Fibroblast of skin of left biceps (primary cell): ENCODE measurements at places on chromosomes 7 and 10.
A peak's percentile ranks its signal among the peaks of the same experiment; 100 is the strongest.

DNA sequence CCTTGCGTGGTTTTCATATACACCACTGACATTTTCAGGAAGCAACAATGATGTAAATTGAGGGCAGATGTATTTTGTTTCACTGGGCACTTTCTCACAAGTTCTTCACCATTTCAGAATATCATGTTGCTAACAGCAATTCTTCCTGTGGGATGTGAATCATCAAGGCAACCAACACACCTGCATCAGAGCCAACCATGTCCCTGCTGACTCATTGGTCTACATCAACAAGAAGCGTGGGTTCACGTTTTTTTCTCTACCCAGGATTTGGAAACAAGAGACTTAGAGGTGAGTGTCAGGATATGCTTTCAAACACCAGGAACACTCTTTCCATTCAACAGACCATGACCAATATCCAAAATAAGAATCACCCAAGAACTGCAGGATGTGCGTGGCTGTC, 203.9 kb downstream of the TEX36 start:
- no peak for DNase-seq

- no peak for DNase-seq
These were observed 127.3 kb downstream of the MBL2 start for GRCh38 chr10:52645187-52645758.

DNA sequence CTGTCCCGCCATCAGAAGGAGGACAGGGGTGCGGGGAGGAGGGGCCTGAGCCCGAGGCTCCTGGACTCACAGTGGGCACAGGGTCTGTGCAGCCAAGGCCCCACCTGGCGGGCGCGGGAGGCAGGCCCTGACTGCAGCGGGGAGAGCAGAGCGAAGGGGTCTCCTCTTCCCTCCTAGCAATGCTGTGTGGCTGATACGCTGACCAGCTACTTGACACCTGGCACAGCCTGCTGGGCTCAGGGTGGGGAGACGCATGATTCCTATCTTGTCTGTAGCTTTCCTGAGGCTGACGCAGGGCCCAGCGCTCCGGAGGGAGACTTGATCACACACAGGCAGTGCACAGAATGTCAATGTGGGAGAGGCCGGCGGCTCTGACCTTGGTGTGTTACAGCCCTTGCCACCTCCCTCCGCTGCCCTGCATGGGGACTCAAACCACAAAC, 174.9 kb downstream of the ELFN1 start:
- no peak for DNase-seq

- no peak for DNase-seq
These were observed 142.2 kb upstream of the AKR1E2 start for GRCh38 chr10:4683838-4684237.

GRCh38 chr10:129968853-129969183, 4.7 kb upstream of the EBF3 start:
- no peak for DNase-seq

DNA sequence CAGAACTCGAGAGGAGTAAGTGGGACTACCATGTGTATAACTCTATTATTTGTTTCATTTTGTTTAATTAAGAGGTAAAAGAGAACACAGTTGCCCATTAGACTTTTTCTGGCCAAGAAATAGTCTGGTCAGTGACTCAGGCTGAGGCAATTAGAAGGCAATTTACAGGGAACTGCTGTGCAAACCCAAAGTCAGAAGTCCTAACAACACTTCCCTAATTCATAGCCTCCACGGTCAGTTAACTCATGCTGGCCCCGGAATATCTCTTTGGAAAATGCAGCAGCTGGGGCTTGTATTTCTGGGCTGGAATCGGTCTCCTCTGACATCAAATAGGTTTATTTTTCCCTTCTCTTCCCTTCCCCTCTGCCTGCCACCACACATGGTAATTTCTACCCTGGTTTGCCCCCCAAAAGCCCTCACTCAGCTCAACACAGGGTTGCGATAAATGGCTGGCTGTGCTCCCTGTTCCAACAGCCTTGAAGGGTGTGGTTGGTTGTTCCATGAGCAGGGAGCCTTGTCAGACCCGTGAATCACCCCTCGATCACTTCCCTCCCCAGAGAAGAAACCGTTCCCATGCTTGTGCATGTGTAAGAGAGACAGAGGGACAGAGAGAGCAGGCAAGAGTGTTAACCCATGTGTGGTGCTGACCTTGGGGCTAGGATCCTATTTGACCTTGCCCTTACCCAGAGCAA, 5.3 kb downstream of the SH3PXD2A start:
- DNase-seq = no peak

GRCh38 chr10:95500649-95501048, 60.5 kb downstream of the SORBS1 start:
- no peak for DNase-seq

DNA sequence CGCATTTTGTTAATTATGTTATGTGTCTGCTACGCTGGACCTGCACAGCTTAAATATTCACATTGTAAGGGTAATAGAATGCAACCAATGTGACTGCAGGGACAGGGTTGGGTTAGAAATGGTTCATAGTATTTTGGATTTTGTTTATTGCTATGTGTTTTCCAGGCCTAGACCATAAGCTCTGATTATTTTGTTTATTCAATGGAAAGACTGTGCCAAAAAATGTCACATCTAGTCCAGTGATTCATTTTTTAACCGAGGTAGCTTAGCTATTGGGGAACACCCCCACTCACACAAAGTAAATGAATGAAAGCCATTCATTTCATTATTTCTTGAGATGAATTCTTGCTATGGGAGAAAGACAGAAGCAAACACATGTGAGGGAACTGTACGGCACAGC, 516.5 kb upstream of the ANKRD30A start:
- DNase-seq = no peak

GRCh38 chr10:129710510-129710847, 243.4 kb downstream of the MGMT start:
- no peak for DNase-seq

- peak; percentile 39 for DNase-seq
These were observed 65.7 kb downstream of the AOAH start for GRCh38 chr7:36658335-36659171.

DNA sequence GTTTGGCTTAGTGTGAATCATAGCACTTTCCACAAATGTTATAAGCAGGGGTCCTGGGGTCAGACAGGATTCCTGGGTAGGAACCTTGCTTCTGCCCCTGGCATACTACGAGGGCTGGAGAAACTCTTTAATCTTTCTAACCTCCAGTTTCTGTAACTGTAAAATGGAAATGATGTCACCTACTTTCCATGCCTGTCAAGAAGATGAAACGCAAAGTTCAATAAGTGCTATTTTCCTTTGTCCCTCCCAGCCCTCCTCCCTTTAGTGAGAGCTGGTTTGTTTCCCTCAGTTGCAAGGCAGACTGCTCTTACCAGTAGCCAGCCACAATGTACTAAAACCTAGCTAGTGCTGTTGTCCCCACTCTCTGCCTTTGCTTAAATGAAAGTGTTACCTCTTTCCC, 117.1 kb upstream of the HPS1 start:
- DNase-seq = no peak

DNA sequence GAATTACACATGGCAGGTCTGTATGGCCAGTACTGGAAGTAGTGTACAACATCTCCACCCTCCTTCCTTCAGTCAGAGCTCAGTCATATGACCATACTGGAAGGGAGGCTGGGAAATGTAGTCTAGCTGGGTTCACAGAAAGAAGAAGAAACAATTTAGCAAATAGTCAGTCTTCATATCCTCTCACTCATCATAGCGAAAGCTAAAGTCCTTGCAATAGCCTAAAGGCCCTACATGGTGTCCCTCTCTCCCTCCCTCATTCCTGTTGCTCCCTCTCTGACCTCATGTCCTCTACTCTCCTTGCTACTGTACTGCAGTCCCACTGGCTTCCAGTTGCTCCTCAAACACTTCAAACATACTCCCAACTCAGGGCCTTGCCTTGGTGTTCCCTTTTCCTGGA, 4.3 kb upstream of the CALU start:
- no peak for DNase-seq

DNA sequence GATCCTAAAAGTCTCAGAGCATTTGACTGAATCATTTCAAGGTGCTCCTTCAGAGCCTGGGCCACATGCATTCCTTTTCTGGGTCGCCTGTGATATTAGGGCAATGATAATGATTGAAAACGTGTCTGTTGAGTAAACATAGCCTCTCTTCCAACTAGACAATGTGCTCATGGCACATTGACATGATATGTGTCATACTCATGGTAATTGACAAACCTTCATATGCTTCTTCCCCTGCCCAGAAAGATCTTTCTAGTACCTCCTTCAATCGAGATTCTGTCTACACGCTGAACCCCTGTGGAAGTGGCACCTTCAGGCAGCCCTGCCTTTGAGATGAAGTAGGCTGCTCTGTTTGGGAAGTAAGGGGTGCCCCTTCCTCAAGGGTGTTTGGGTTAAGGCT, 98.9 kb upstream of the TCF7L2 start:
- no peak for DNase-seq

GRCh38 chr7:95694334-95694733, 78.0 kb upstream of the DYNC1I1 start:
- DNase-seq = no peak

DNA sequence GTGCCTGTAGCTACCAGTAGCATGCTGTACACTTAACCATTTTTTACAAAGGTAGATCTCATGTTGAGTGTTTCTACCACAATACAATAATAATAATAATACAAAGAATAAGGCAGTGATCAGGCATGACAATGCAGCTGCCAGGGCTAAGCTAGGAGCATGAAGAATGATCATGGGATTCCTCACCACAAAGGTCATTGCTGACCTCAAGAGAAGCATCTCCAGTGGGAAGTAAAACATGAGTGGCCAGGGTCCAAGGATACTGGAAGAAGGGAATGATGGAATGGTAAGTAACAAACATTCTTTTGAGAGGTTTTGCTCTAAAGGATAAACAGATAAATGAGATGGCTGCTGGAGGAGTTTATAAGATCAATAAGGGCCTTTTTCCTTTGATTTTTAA, 591.1 kb downstream of the TNS3 start:
- DNase-seq = no peak

GRCh38 chr10:119613741-119614140, 17.0 kb upstream of the TIAL1 start:
- no peak for DNase-seq

DNA sequence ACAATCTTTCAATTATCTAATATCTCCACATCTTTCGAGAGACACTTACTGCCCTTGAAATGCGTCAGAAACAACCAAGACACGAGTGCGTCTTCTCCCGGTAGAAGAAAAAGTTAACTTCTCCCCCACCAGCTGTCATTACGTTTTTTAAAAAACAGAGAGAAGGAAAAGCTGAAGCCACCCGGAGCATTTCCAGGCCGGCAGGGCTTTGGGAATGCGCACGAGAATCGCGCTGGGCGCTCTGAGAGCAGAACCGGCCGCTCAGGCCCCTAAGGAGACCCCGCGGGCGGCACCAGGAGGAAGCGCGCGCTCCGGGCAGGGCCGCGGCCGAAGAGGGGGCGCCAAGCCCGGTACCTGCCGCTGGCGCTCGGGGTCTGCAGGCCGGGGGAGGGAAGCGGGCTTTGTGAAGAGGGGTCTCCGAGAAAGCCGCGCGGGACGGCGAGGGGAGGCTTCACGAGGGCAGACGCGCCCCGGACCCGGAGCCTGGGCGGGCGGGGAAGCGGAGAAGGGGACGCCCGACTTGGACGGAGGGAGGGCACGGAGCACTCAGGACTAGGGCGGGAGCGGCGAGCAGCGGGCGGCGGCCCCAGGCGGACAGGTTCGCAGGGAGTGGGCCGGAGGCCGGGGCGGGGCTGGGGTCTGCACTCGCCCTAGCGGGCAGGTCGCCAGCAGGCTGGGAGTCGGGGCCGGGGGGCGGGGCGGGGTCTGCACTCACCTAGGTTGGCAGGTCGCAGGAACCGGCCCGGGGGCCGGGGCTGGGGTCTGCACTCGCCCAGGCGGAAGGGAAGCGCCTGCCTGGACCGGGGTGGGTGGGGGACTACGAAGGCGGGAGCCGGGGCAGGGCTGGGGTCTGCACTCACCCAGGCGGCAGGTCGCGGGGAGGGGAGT, 932 bp downstream of the ESYT2 start:
- no peak for DNase-seq

- no peak for DNase-seq
These were observed 169.4 kb downstream of the ARHGAP12 start for GRCh38 chr10:31759124-31759798.

DNA sequence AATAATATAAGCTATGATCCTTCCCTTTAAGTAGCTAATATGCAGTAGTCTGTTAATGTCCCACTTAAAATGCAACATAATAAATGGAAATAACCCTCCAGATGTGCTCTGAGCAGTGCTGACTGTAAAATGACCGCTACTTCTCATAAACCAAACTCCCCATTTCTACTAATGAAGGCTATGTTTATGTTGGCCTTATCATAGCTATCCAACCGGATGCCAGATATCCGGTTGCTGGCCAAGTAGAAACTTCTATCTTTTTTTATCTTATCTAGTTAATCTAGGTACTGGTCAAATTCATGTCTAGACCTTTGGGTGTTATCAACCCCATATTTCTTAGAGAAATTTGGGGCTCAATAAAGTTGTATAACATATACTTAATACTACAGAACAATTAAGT, 56.6 kb downstream of the CHRM2 start:
- no peak for DNase-seq

GRCh38 chr10:84205049-84205852, 10.9 kb downstream of the CDHR1 start:
- DNase-seq = no peak

DNA sequence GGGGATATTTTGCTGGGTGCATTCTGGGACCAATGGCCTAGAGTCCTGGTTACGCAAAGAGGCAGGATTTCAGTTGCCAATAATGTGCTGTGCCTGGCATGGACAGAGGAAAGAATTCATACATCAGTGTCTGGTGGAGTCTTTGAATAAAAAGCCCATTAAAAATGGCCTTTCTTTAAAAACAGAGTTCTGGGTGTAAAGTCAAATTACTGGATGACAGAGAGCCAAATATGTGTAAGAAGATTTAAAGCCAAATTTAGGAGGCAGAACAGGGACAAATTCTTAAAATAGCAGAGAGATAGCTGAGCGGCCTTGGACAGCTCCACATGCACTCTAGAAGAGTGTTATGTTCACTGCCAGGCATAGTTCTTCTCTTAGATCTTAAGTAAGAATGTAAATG, 60.8 kb upstream of the MEOX2 start:
- no peak for DNase-seq

DNA sequence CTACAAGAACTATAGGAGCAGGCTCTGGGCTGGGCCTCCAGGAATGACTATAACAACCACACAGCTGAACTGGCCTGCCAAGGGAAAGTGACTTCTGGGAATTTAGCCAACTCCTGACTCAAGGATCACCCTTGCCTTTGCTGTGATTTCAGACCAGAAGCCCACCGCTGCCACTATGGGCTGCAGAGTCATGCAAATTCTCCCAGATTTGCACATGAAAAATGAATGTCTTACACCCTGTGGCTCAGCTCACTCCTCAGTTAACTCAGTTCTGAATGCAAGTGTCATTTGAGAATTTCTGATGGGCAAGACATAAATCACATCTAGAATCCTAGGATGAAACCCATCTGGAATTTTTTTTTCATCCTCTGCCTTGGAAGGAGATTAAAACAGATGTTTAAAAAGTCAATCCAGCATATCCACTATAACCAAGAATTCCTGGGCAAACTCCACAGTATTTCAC, 186.5 kb upstream of the BET1 start:
- DNase-seq = peak; percentile 95

DNA sequence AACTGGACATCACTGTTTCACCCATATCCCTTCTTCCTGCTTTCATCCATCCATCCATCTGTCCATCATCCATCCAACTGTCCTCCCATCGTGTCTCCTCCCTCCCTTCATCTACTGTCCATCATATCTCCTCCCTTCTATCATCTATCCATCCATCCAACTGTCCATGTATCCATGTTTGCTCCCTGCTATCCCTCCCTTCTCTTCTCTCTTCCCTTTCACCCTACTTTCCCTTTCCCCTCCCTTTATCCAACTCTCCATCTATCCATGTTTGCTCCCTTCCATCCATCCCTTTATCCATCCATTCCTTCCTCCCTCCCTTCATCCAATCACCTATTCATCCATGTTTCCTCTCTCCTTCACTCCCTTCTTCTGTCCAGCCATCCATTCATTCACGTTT, 92.6 kb upstream of the CTBP2 start:
- no peak for DNase-seq
